ENCODE measurements at places on chromosomes 1 and 21.

DNA sequence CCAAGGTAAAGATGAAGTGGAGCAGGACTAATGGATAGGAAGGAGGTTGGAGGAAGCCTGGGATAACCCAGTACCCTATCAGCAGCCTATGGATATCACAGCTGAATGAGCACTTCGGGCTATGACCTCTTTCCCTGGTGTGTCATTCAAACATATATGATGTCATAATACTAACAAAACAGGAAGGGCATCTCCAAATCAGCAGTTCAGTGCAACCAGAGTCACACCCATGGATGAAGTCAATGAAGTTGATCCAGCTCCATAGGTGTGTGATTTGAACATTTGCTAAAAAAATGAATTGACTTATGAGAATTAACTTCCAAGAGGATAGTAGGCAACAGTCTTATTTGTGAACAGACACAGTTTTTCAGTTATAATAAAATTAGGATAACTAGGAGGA is 1.7 kb upstream of the C1orf116 start:
- DNase-seq = no peak

- no peak for DNase-seq
Observed at GRCh38 chr1:241202401-241202800, 154.6 kb downstream of the RGS7 start.

- no peak for DNase-seq
Observed at GRCh38 chr1:167472752-167473521, 45.4 kb downstream of the CD247 start.

DNA sequence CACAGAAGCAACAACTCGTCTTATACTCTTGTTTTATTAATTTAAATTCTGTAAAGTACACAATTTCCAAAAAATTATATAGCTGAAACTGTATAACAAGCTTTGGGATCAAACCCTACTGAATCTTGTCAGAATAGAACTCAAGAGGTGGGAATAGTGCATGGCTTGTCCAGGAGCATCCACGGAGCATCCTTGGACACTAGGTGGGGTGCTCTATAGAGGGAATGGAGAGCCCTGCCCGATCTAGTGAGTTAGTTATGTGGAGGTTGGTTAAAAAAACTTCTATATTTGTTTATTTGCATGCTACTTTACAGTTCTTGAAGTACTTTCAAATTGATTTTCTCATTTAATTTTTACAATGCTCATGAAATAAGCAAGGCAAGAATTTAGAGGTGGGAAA is 28.3 kb downstream of the ROR1 start:
- DNase-seq = no peak
